Activated CD4-positive, alpha-beta T cell treated with anti-CD3 and anti-CD28 coated beads, Interleukin-2, amount 50 U/mL, for 16 hours (primary cell): ENCODE measurements at places on chromosomes 2 and 18.
A peak's percentile ranks its signal among the peaks of the same experiment; 100 is the strongest.

DNA sequence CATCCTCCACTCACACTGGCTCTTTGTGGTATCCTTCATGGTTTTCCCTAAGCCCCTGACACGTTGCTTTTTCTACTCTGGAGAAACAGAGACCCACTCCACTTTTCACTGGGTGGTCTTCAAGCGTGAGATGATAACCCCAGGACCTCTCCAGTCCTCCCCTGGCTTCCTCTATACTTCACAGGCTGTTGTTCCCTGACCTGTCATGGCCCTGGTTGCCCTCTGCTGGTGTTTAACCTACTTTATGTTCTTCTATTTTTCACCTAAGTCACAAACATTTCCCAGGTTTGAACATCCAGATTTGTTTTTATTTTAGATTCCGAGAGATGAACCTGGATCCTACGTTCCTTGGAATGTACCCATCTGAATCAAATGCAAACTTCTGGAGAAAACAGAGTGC lies 84.5 kb downstream of the AOX1 start:
- DNase-seq = no peak

- DNase-seq = no peak
These were observed 12.5 kb upstream of the POLR1B start for GRCh38 chr2:112529757-112530156.

GRCh38 chr2:9300214-9300613 lies 93.6 kb downstream of the ASAP2 start:
- no peak for DNase-seq

DNA sequence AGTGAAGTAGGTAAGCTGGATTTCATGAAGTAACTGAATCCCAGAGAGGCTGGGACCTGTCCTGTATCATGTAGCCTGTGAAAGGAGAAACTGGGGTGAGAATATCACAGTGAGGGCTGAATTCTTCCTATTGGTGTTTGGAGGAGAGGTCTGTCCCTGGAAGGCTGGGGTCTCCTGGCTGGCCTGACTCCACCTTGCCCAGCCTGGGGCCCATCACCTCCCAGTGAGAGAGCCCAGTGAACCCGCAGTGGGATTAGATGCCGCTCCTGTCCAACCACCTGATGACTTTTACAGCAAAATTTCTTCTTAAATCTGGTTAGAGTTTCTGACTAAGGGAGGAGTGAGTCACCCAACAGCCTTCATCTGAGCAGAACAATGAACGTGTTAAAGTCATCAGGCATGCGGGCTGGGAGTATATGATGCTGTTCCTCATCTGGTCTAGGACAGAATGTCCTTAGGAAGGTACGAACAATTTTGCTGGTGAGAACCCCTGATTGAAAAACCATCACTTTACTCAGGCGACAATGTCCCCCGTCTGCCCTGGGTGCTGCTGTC lies 152.9 kb downstream of the LPIN1 start:
- no peak for DNase-seq

- no peak for DNase-seq
These were observed 71.4 kb downstream of the KCNF1 start for GRCh38 chr2:10982931-10983701.

- no peak for DNase-seq
These were observed 62.1 kb downstream of the BCL2 start for GRCh38 chr18:63257453-63257852.

- DNase-seq = no peak
These were observed 62.2 kb downstream of the OSBPL6 start for GRCh38 chr2:178256382-178257042.

DNA sequence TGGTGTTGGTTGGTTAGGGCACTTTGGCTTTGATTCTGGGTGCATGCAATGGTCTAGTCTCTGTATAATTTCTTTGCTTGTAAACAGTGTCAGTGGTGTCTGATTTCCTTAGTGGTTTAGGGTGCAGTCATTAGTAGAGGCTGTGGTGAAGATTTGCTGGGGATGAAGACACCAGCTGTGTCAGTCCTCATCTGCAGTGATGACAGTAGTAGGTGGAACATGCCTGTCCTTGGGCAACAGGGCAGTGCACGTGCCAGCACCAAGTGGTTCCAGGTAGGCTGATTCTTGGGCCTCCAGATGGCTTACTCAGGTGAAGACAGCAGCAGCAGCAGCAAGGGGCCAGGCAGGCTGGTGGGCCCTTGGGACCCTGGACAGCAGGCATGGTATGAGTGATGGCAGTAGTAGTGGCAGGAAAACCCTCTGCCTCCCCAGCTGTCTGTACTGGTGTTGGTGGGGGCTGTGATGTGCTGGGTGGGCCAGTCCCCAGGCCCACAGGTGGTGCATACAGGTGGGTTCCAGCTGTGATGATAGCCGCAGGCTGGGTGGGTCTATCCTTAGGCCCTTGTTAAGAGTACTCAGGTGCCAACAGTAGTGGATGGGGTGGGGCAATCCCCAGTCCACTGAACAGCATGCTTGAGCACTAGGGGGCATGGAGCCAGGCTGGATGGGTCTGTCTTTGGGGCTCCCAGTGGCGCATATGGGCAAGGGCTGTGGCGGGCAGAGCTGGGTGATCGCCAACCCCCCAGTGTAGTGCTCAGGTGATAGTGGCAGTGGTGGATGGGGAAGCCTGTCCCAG lies 140.7 kb upstream of the THUMPD2 start:
- DNase-seq = peak; percentile 61

GRCh38 chr18:58860747-58861231 lies 3.9 kb upstream of the ZNF532 start:
- no peak for DNase-seq

DNA sequence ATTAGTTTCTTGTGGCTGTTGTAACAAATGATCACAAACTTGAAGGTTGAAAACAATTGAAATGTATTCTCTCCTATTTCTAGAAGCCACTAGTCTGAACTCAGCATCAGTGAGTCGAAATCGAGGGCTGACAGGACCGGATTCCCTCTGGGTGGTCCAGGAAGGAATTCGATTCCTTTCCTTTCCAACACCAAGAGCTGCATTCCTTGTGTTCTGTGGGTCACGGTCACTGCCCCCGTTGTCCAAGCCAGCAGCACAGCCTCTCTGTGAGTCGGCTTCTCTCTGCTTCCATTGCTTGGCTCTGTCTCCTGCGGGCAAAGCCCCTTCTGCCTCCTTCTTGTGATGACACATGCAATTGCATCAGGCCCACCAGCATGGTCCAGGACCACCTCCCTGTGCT lies 67.3 kb downstream of the SMIM21 start:
- no peak for DNase-seq

DNA sequence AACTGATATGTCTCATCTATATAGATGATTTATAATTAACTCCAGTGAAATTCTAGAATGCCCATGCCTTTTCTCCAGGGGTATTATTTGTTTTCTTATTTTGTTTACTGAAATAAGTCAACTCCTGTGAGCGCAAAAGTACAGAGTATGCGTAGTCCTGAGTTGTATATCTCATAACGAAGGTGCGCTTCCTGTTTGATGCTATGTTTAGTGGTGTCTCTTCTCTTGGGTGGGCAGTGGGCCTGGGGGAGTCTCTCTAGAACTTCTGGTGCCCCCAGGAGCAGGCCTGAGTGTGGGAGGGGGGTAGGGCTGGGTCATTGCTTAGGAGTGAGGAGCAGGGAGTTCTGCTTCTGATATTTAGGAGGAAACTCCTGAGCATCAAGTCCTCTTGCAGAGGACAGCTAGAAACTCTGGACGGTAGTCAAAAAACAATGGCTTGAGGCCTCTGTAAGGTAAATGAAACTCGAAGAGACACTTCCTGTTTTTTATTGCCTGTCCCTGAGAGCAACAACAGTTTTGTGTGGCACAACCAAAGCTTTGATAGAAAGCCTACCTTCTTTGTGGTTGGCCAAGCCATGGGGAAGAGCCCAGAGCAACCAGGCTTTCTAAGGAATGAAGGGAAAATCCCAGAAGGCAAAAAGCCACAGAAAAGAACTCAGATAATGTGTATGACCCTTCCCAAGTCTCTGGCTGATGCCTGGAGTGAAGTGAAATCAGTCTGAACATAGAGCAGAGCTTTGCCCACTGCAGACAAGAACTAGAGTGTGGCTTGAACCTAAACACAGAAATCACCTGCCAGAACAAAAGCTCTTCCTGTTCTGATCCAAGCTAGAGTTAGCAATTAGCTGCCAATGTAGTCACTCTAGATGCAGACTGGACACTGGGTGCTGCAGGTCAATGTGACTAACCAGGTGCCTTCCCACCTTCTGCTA lies 8.5 kb upstream of the SP140L start:
- DNase-seq = peak; percentile 22

- DNase-seq = no peak
These were observed 49.1 kb downstream of the ITGB1BP1 start for GRCh38 chr2:9374071-9374730.

GRCh38 chr18:75438891-75439290 lies 11.4 kb upstream of the SMIM21 start:
- DNase-seq = no peak

DNA sequence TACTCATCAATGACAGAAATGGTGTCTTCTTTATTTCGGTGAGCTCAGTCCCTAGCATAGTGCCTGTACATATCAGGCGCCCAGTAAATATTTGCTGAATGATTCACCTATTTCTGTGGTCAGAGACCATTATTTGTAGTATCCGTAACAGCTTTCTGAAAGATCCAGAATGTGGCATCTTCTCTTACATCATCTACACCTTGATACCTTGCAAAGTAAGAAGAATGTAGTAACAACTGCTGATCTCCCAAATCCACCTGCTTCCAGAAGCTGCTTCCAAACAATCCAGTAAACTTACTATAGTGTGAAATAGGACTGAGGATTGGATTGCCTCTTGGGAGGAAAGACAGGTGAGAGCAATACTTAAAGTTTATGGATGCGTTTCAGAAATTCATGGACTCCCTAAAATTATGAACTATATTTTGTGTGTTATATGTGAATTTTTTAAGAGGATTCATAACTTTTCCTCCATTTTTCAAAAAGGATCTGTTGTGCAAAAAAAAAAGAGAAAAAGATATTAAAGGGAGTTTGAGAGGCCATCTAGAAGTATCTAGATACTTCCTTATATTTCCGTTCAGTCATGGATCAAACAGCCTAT lies 945 bp upstream of the ASXL2 start:
- no peak for DNase-seq

GRCh38 chr2:72033636-72034035 lies 114.0 kb downstream of the CYP26B1 start:
- no peak for DNase-seq

DNA sequence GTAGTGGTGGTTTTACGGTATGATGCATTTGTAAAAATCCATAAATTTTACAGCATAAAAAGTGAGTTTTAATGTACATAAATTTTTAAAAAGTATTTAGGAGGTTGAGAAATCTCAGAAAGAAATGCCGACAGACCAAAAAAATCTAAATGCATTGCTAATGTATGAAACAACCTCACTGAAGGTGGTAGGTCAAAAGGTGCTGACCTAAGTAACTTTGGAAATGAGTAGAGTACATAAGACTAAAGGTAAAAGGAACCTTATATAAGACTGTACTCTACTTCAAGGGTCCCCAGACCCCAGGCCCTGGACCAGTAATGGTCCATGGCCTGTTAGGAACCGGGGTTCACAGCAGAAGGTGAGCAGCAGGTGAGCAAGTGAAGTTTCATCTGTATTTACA lies 163.4 kb downstream of the COL6A3 start:
- DNase-seq = no peak

DNA sequence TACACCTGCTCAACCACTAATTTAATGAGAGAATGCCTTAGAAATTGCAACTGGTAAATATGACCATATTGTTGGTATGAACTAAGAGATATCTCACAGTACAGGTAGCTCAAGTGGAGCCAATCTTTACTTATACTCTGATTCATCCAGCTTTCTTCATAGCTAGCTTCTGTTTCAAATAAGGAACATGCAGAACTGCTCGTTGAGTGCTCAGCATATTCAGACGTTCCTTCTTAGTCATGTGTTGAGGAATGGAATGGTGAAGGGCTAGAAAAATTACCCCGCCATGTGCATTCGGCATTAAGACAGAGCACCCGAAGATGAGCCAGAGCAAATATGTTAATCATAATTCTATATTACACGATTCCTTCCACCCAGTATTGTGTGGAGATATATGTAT lies 144.0 kb upstream of the VRK2 start:
- no peak for DNase-seq

GRCh38 chr2:86378469-86378868 lies 41.0 kb upstream of the REEP1 start:
- no peak for DNase-seq

DNA sequence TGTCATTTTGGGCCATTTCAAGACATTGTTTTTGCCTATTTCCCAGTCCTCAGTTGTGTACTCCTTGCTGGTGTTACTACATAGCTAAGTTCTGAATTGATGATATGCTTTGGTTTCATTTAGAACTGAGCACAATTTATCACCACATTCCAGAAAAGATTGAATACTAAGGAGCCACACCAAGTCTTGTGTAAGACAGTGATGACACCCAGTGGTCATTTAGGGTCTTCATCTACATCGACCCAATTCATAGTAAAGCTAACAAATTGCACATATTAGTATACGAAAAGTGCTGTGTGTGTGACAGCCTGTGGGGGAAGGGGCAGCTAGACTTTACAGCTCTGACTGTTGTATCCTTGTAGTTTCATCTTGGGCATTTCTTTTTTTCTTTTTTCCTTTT lies 10.9 kb upstream of the DLX2 start:
- DNase-seq = no peak

- DNase-seq = no peak
These were observed 21.5 kb downstream of the RND3 start for GRCh38 chr2:150465703-150466569.

DNA sequence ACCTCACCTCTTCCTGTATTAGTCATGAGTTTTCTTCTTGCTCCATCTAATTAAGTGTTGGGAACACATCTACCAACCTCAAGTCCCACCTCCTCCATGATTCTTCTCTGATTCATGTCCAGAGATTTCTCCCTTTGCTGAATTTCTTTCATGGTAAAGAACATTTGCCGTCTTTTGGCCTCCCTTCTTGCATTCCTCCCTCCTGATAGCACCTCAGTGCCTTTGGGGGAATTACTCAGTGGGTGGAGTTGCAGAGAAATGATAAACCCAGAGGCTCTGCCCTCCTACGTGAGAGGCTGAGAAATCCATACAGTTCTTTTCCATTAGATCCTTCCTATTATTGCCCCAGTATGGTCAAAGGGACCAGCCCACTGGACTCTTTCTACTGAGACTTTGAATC lies 651.9 kb downstream of the SLC4A3 start:
- DNase-seq = no peak

GRCh38 chr2:50615291-50615690 lies 416.6 kb downstream of the NRXN1 start:
- DNase-seq = no peak

GRCh38 chr2:190677255-190677654 lies 28.4 kb downstream of the NAB1 start:
- DNase-seq = no peak

DNA sequence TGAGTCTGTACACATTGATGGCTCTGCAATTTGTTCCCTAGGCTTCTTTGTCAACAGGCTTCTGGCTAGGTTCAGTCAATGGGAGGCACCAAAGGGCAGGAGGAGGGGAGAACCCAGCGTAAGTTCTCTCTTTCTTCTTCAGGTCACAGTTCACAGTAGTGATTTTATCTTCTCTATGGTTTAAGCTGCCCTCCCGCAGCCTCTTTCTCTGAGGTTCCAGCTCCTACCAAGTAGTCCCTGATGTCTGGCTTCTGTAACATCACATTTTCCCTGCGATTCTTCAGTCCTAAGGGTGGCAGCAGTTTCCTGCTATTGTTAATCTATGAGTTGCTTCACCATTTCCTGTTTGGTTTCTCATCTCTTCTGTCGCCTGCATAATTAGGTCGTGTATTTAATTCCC lies 107.4 kb downstream of the CPO start:
- peak; percentile 45 for DNase-seq
